ENCODE measurements at places on chromosomes 2 and 18.

DNA sequence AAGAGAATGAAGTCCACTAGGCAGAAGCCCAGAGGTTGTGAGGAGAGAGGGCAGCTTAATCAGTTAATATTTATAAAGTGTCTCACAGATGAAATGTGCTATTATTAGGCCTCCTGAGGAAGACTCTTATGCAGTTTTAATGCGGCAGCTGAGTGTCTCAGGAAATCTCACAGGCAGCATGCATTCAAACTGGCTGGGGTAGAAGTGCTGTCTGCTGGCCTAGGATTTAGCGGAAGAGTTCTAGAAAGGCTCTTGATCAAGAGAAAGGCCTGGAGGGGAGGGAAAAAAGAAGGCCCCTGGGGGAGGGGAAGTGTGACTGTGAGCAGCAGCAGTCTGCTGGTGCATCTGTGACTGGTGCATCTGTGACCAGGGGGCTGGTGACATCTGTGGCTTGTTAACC, 133.0 kb downstream of the FSHR start:
- no peak for DNase-seq

DNA sequence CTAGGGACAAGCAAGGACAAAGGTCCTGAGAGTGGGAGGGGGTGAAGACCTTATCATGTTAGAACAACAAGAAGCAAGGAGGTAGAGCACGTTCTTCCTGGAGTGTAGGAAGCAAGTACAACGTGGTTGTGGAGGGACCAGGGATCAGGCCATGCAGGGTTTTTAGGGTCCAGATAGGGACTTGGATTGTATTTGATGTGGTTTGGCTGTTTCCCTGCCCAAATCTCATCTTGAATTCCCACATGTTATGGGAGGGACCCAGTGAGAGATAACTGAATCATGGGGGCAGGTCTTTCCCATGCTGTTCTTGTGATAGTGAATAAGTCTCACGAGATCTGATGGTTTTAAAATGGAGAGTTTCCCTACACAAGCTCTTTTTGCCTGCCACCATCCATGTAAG, 53.2 kb downstream of the ICA1L start:
- DNase-seq, result no peak

GRCh38 chr18:76419811-76420210, 75.2 kb downstream of the ZNF516 start:
- DNase-seq, result no peak

DNA sequence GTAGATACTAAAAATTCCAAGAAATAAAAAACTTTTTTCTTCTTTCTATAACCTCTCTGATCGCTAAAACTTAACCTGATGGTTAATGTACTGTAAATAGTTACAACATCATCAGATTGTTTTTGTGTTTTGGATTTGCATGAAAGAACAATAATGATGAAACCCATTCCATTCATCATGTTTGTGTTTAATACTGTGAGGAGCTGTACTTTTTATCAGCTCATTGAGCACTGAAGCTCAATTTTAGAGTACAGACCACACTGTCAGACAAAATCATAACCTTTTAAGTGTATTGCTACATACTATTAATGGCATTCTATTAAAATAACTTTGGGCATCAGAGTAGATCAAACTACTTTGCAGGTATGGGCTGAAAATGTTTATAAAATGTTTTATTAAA, 14.8 kb upstream of the BBS5 start:
- DNase-seq, result no peak

DNA sequence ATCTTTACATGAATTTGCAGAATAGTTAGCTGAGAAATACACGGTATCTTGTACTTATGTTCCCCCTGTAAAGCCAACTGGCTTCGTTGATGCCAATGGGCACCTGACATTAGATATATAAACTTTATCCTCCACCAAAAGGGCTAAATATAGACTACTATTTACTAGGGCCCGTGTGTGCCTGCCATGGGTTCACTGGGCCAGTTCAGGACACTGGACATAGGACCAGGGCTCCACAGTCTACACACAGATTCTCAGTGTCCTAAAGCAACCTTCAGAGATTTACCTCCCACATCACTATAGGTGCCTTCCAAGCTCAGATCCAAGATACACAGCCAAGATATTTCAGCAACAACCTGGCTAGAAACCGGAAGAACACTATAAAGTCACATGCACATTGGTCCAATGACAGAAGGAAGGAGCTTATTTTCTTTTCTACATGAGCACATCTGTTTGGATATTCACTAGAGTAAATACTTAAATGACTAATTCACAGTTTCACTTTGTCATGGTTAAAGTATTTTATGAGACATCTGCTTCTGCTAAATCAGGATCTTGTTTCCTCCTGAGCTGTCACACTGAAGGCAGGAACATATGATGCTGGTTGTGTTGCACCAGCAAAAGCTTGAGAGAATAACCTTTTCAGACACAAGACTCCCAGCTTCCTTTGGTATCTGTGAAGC, 95.1 kb downstream of the MYO5B start:
- DNase-seq, result no peak

DNA sequence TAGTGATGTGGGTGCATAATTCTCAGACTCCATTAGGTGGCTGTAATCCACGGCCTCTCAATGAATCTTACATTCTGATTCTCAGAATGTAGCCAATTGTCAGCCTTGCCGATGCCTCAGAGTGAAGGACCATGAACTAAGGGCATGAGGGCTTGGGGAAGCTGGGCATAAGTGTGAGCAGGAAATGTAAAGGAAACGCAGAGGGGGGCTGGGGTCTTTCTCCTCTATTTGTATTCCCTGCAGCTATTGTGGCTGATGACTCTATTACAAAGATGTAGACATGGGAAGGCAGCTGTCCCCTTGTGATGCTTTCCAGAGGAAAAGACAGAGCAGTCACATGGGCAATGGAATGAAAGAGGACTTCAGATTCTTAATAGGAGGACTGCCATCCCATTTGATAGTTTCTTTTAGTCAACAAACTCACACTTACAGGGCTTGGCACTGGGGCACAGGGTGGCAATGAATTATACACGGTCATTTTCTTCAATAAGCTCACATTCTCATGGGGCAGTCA, 353.2 kb upstream of the PKDCC start:
- DNase-seq, result no peak

- no peak for DNase-seq
Observed at GRCh38 chr2:239092571-239093294, 244.8 kb downstream of the TWIST2 start.

DNA sequence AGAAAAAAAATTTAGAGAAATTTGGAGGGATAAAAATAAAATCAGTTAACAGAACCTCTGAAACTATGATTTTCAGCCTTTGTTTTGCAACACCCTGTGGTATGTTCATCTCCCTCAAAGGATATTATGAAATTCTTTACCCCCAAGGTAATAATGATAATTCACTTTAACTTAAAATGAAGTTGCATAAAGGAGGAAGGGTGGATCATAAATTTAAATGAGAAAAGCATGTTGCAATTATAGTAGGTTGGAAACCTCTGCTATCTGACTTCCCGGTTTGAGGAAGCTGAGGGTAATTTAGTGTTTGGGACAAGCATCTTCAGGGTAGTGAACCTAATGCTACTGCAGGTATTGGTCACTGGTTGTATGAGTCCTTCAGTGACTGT, 102.9 kb downstream of the BABAM2 start:
- no peak for DNase-seq

GRCh38 chr18:79771446-79772107, 26.2 kb upstream of the KCNG2 start:
- no peak for DNase-seq

DNA sequence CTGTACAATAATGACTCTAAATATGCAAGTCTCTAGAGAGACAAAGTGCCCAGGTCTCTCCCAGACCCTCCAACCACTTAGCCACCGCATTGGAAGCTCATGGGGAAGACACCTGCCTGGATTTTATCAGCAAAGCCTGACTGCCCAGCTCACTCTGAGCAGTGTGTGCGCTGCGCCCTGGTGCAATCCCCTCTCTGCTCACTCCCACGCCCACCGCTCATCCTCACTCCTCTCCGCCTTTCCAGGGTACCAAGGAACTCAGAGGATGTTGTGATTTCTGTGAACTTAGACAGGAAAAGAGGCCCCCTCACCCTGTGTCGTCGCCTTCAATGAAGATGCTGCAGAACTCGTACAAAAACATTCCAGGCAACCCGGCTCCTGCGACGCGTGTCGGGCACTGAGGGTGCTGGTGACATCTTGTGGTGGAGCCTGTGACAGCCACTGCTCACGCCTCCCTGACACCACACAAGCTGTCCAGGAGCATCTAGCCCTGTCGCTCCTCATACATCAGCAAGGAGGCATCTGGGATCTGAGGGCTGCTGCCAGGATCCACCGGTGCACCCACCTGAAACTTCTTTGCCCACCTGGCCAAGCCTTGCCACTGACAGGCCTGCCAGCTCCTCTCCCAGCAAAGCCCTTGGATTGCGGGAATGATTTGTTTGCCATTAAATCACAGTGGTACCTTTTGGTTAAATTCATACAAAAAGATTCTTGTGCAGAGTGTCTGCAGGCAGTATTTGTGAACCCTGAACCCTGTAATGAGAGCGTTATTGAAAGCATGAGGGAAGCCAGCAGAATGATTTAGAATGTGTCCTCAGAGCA, 220.4 kb downstream of the ZNF516 start:
- no peak for DNase-seq

GRCh38 chr18:46447792-46448191, 209.2 kb downstream of the LOXHD1 start:
- DNase-seq, result no peak

GRCh38 chr2:228688007-228688645, 506.6 kb upstream of the SPHKAP start:
- peak; percentile 18 for DNase-seq

GRCh38 chr2:223944166-223944702, 901 bp downstream of the WDFY1 start:
- DNase-seq, result peak; percentile 54

Measured in NCI-H526 (cell line).